Gastrocnemius medialis (tissue), 4 donors: ENCODE measurements at places on chromosomes 12 and 14. TPM values are rescaled to one million over a fixed set of nuclear protein-coding genes. Genes with fewer than 3 reads are reported as not detected.

GRCh38 chr12:28374556-28374955 is 184.3 kb downstream of the CCDC91 start:
- no peak overlapping the region for H3K27ac ChIP-seq
- no peaks in the 10 kb centered on the region for H3K27me3 ChIP-seq
- peaks cover 15% of the 10 kb centered on the region for H3K36me3 ChIP-seq

The SUPT16H gene
- 27.2 TPM for total RNA-seq

GRCh38 chr14:51869411-51870100 is 9.1 kb downstream of the GNG2 start:
- H3K27me3 ChIP-seq, result no peaks in the 10 kb centered on the region
- no peaks in the 10 kb centered on the region for H3K4me1 ChIP-seq
- H3K4me3 ChIP-seq, result no peak overlapping the region

GRCh38 chr12:41367726-41368405 is 179.7 kb downstream of the PDZRN4 start:
- no peak for DNase-seq
- no peaks in the 10 kb centered on the region for H3K4me1 ChIP-seq
- H3K4me3 ChIP-seq, result no peak overlapping the region
- no peaks in the 10 kb centered on the region for H3K36me3 ChIP-seq
- H3K27ac ChIP-seq, result no peak overlapping the region

The BATF gene
- total RNA-seq, result 1.5 TPM

The RND1 gene
- total RNA-seq, result not detected

- no peak for DNase-seq
- no peak overlapping the region for H3K4me3 ChIP-seq
- peaks cover 6% of the 10 kb centered on the region for H3K4me1 ChIP-seq
- no peaks in the 10 kb centered on the region for H3K27me3 ChIP-seq
These were observed 218.8 kb downstream of the DPF3 start for GRCh38 chr14:72675126-72675525.

DNA sequence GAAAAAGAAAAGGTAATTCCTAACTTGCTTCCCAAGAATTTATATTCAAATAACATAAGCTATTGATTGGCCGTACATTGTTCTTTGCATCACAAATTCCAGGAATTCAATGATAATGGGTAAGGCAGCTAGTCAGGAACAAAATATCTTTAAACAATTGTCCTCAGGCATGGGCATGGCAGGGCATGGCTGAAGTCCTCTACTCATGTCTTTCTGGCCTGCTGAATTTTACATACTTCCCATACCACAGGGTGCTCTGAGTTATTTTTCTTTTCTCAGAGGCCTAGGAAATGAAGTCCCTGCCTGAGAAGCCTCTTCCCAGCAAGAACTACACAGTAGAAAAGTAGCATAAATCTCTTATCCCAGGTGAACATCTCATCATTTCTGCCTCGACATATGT is 15.1 kb upstream of the DRAM1 start:
- no peak overlapping the region for H3K4me3 ChIP-seq
- no peaks in the 10 kb centered on the region for H3K27me3 ChIP-seq
- no peak for DNase-seq
- no peak overlapping the region for H3K27ac ChIP-seq
- no peaks in the 10 kb centered on the region for H3K36me3 ChIP-seq
- H3K4me1 ChIP-seq, result no peaks in the 10 kb centered on the region

GRCh38 chr14:43789458-43789857 is 717.6 kb downstream of the FSCB start:
- no peaks in the 10 kb centered on the region for H3K27me3 ChIP-seq
- no peak for DNase-seq
- no peak overlapping the region for H3K4me3 ChIP-seq

- H3K27me3 ChIP-seq, result no peaks in the 10 kb centered on the region
- H3K36me3 ChIP-seq, result no peaks in the 10 kb centered on the region
- DNase-seq, result no peak
These were observed 91.4 kb downstream of the DENND5B start for GRCh38 chr12:31499567-31499966.

DNA sequence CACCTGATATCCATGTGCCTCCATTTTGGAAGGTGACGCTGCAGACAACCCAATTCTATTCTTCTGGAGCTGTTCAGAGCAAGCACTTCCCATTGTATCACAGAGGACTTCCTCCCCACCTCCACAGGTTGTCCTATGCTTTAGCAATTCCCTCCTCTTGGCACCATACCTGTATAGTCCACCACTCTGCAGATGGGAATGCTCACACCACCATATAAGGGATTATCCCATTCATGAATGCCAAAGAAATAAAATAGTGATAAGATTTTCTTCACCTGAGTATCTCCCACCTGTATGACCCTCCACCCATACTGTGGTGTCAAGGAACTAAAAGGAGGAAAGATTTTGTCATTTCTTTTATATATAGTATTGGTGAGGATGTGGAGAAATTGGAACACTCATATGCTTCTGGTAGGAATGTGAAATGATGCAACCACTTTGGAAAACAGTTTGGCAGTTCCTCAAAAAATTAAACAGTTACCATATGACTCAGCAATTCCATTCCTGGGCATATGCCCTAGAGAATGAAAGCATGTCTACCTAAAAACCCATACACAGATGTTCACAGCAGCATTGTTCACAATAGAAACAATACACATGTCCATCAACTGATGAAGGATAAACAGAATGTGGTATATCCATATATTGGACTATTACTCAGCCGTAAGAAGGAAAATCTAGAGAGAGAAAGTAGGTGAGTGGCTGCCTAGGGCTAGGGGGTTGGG is 75.2 kb downstream of the FIGNL2 start:
- H3K36me3 ChIP-seq, result no peaks in the 10 kb centered on the region
- H3K27me3 ChIP-seq, result no peaks in the 10 kb centered on the region
- DNase-seq, result no peak
- no peaks in the 10 kb centered on the region for H3K4me1 ChIP-seq
- no peak overlapping the region for H3K4me3 ChIP-seq

DNA sequence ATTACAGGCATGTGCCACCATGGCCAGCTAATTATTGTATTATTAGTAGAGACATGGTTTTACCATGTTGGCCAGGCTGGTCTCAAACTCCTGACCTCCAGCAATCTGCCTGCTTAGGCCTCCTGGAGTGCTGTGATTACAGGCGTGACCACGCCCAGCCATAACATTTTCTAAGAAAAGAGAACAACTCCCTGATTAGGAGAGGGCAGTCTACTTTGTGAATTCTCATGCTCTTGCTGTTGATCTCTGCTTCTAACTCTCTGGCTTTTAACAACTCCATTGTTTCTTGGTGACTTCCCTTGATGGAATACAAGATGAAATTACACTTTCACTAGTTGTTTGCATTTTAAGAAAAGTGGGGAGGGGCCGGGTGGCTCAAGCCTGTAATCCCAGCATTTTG is 33.6 kb downstream of the SSH1 start:
- H3K27me3 ChIP-seq, result no peaks in the 10 kb centered on the region
- no peaks in the 10 kb centered on the region for H3K36me3 ChIP-seq
- H3K4me3 ChIP-seq, result no peak overlapping the region
- no peak for DNase-seq
- peak overlapping the region; percentile 83 for H3K27ac ChIP-seq

- DNase-seq, result no peak
- H3K36me3 ChIP-seq, result no peaks in the 10 kb centered on the region
- no peaks in the 10 kb centered on the region for H3K4me1 ChIP-seq
- no peaks in the 10 kb centered on the region for H3K27me3 ChIP-seq
These were observed 14.2 kb upstream of the PLEK2 start for GRCh38 chr14:67426161-67426560.

The CAPS2 gene
- total RNA-seq, result 9.2 TPM

- H3K27ac ChIP-seq, result no peak overlapping the region
- no peak overlapping the region for H3K4me3 ChIP-seq
- no peaks in the 10 kb centered on the region for H3K4me1 ChIP-seq
- H3K27me3 ChIP-seq, result no peaks in the 10 kb centered on the region
- H3K36me3 ChIP-seq, result no peaks in the 10 kb centered on the region
These were observed 158.2 kb upstream of the RGS6 start for GRCh38 chr14:71773898-71774481.

The PLEKHD1 gene
- total RNA-seq, result 0.04 TPM

The HHIPL1 gene
- 0.15 TPM for total RNA-seq

DNA sequence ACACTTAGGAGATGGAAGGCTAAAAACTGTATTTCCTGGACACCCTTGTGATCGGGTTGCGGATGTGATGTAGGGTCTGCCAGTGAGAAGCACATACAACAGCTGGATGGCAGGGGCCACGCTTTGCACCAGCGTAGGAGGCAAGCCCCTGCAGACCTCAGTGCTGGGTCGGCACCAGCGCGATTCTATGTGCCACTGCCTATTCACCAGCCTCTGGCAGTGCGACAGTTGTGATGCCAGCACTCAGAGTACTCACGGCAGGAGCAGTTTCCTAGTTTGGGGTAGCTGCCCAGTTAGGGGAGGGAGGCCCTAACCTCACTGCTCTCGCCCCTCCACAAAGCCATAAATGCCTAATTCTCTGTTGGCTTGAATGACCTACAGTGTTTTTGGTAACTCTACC is 31.6 kb downstream of the SPTLC2 start:
- peaks cover 16% of the 10 kb centered on the region for H3K4me1 ChIP-seq
- H3K4me3 ChIP-seq, result no peak overlapping the region

The ARHGEF25 gene
- total RNA-seq, result 1.9 TPM

The GLIPR1L2 gene
- not detected for total RNA-seq

DNA sequence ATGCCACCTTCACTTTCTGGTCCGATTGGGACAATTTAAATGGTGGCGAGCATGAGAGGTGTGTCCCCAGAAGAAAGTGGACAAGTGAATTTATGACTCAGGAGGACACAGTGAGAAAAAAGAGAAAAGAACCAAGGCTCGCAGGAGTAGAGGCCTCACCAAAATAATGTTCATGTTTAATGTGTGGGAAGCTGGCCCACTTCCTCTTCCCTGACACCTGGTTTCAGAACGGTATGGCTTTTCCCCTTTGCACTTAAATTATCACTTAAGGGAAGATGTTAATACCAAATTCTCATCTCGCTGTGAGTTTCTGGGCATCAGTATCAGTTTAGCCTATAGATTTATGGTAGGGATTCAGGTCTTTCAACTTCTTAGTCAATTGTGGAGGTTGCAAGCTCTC is 226.4 kb downstream of the GLT1D1 start:
- H3K27ac ChIP-seq, result no peak overlapping the region
- no peaks in the 10 kb centered on the region for H3K27me3 ChIP-seq
- no peak for DNase-seq
- no peaks in the 10 kb centered on the region for H3K36me3 ChIP-seq

The RAD9B gene
- total RNA-seq, result 0.33 TPM

The KRT3 gene
- not detected for total RNA-seq

DNA sequence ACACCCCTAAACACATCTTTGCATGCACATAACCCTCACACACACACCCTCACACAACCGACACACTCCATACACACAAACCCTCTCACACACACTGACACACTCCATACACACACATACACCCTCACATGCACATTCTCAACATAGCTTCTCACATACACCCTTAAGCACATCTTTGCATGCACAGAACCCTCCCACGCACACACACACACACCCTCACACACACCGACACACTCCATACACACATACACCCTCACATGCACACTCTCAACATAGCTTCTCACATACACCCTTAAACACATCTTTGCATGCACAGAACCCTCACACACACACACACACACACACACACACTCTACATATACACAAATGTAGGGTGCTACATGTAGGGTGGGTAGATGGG is 72.5 kb upstream of the NOS1 start:
- DNase-seq, result no peak
- H3K4me3 ChIP-seq, result no peak overlapping the region
- no peak overlapping the region for H3K27ac ChIP-seq
- peaks cover 34% of the 10 kb centered on the region for H3K4me1 ChIP-seq
- H3K27me3 ChIP-seq, result no peaks in the 10 kb centered on the region

- H3K4me3 ChIP-seq, result no peak overlapping the region
- peaks cover 16% of the 10 kb centered on the region for H3K4me1 ChIP-seq
- no peak overlapping the region for H3K27ac ChIP-seq
These were observed 1.1 kb upstream of the SOAT2 start for GRCh38 chr12:53101931-53102781.

The FGF6 gene
- not detected for total RNA-seq

- DNase-seq, result no peak
- H3K4me1 ChIP-seq, result no peaks in the 10 kb centered on the region
- H3K27ac ChIP-seq, result no peak overlapping the region
These were observed 2.6 kb downstream of the RTL1 start for GRCh38 chr14:100900837-100901390.

DNA sequence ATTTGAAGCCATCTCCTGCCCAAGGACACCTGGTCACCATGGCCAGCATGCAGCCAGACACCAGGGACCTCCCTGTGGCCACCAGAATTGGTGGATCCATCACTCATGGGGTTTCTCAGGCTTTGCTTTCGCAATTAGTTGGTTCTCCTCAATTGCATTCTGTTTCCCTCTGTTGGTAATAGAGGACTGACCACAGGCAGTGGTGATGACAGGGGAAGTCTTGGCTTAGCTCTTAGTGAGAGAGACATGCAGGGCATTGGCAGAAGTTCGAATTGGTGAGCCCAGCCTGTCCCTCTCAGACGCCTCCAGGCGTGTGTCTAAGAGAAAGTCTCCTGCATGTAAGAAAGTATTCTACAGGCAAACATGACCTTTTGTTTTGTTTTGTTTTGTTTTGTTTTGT is 21.3 kb downstream of the HCAR2 start:
- no peak for DNase-seq
- no peaks in the 10 kb centered on the region for H3K27me3 ChIP-seq
- H3K4me3 ChIP-seq, result no peak overlapping the region
- no peaks in the 10 kb centered on the region for H3K36me3 ChIP-seq
- H3K27ac ChIP-seq, result no peak overlapping the region
- H3K4me1 ChIP-seq, result no peaks in the 10 kb centered on the region

The TMEM119 gene
- not detected for total RNA-seq

DNA sequence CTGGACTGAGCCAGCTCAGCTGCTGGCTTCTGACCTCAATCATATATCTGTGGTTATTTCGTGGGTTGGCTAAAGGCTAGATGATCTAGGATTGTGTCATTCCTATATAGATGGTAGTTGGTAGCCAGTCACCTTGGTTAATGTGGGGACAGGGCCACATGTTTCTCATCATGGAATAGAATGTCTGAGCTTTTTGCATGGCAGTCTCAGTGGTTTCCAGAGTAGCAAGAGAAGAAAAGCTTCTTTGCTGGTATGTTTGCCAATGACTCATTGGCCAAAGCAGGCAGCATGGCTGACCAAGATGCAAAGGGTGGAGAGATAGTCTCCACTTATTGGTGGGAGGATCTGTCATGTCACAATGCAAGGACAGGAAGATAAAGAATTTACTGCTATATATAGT is 746.4 kb upstream of the FLRT2 start:
- no peaks in the 10 kb centered on the region for H3K36me3 ChIP-seq
- no peak for DNase-seq
- H3K27ac ChIP-seq, result no peak overlapping the region
- H3K4me3 ChIP-seq, result no peak overlapping the region
- no peaks in the 10 kb centered on the region for H3K4me1 ChIP-seq

DNA sequence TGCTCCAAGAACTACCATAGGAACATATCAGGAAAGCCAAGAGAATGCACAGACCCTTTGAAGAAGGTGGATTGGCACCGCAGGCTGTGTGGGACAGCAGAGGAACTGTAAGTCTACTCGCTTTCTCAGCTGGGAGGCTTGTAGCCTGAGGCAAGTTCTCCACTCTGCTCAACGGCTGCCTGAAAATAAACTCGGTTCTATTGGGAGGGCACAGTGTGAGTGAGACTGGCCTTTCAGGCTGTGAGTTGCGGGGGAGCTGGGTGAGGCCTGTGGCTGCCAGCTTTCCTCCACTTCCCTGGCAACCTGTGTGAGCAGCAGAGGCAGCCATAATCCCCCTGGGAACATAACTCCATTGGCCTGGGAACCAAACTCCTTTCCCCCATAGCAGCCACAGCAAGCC is 132.1 kb downstream of the ANKS1B start:
- H3K4me1 ChIP-seq, result no peaks in the 10 kb centered on the region
- no peaks in the 10 kb centered on the region for H3K27me3 ChIP-seq
- no peaks in the 10 kb centered on the region for H3K36me3 ChIP-seq
